ENCODE measurements at places on chromosomes 12 and 14. TPM values are rescaled to one million over a fixed set of nuclear protein-coding genes. Genes with fewer than 3 reads are reported as not detected.

Gene SLC6A15
- total RNA-seq: 0.65 TPM

Gene ASCL1
- not detected for total RNA-seq

Gene IL22
- not detected for total RNA-seq

Gene RFX4
- total RNA-seq: not detected

Gene KRT2
- total RNA-seq: not detected

Gene C1QL4
- not detected for total RNA-seq

Gene CLECL1
- total RNA-seq: not detected

Gene CCDC197
- total RNA-seq: not detected

Gene TMCC3
- 26.6 TPM for total RNA-seq

Gene OR6C2
- not detected for total RNA-seq

Gene ADGRD1
- total RNA-seq: not detected

Gene P2RX2
- total RNA-seq: not detected

Data from epithelial cell of umbilical artery (primary cell).